ENCODE measurements at places on chromosomes 4 and X. TPM values are rescaled to one million over a fixed set of nuclear protein-coding genes. Genes with fewer than 3 reads are reported as not detected.
A peak's percentile ranks its signal among the peaks of the same experiment; 100 is the strongest.

DNA sequence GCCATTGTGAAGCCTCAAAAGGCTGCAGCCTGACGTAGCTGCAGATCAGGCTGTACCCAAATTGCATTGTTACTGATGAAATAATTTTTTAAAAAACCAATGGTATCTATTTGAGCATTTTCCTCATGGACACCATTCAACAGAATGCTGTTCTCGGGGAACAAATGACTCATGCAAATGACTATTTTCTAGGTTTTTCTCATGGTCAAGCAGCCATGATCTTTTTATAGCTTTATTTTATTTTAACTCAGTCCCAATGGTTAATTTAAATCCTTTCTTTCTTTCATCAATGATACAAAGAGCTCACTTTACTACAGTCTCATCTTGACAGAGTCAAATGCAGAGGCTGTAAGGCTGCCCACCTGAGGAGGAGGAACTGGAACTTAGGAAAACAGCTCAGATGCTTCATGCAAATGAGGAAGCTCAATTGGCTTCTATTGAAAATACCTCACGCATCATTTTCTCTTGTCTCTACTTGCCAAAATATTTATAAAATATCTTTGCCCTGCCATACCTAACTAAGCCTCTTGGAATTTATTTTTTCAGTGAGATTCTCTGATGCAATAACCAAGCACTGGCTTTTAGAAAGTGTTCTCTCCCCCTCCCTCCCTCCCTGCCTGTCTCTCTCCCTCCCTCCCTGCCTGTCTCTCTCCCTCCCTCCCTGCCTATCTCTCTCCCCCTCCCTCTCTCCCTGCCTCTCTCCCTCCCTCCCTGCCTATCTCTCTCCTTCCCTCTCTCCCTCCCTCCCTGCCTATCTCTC lies 81.0 kb downstream of the SORBS2 start:
- no peaks in the 10 kb centered on the region for H3K27me3 ChIP-seq
- peak overlapping the region; percentile 68 for H3K27ac ChIP-seq
- H3K4me1 ChIP-seq = peaks cover 72% of the 10 kb centered on the region
- no peak overlapping the region for H3K4me3 ChIP-seq
- H3K36me3 ChIP-seq = peaks cover 7% of the 10 kb centered on the region

DNA sequence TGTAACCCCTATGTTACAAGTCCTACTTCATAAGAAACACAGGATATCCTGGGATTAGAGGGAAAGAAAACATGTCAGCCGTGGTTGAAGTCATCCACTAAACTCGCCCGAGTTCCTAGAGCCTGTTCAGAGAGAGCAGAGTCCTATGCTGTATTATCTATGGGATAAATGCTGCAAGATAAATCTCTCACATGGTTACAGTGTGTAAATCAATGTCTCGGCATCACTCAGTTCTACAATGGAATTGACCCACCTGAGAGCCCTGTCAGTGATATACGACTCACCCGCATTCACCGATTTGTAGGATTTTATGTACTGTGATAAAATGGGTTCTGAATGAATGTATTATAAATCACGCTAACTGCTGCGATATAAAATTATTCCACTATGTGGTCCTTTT lies 127.8 kb upstream of the ANXA3 start:
- no peak overlapping the region for H3K4me3 ChIP-seq
- H3K27me3 ChIP-seq = no peaks in the 10 kb centered on the region
- H3K27ac ChIP-seq = no peak overlapping the region
- no peaks in the 10 kb centered on the region for H3K4me1 ChIP-seq
- DNase-seq = no peak

- no peaks in the 10 kb centered on the region for H3K4me1 ChIP-seq
- H3K36me3 ChIP-seq = no peaks in the 10 kb centered on the region
- no peaks in the 10 kb centered on the region for H3K27me3 ChIP-seq
Observed at GRCh38 chrX:15336023-15336413, 695 bp upstream of the PIGA start.

- DNase-seq = no peak
- no peaks in the 10 kb centered on the region for H3K36me3 ChIP-seq
- no peak overlapping the region for H3K27ac ChIP-seq
- H3K27me3 ChIP-seq = no peaks in the 10 kb centered on the region
- H3K4me1 ChIP-seq = no peaks in the 10 kb centered on the region
Observed at GRCh38 chr4:113614414-113614813, 147.1 kb downstream of the CAMK2D start.

Gene NRK
- 60.6 TPM for total RNA-seq
